ENCODE measurements at places on chromosomes 2 and 18.

DNA sequence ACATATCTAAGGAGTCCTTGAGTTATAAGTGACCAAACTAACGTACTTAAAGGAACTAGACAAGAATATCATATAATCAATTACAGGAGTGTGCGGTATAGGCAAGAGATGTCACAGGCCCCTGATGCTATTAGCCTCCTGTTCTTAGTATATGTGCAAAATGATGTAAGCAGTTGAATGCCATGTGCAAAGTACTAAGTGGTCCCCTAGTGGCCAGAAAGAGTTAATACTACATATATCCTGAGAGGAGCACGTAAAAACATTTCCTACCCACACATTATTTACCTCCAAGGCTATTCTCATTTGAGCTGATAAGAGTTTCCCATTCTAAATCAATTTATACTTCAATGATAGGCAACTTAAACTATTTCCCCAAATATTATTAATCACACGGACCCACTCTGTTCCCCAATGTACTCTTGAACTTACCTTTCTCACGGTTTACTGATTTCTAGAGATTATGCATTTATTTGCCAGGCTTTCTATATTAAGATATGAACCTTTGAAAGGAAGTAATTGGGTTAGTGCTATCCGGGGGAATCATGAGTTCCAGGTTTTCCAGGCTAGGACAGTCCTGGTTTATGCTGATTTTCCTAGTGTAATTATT lies 158.0 kb upstream of the KLHL14 start:
- no peak for DNase-seq

DNA sequence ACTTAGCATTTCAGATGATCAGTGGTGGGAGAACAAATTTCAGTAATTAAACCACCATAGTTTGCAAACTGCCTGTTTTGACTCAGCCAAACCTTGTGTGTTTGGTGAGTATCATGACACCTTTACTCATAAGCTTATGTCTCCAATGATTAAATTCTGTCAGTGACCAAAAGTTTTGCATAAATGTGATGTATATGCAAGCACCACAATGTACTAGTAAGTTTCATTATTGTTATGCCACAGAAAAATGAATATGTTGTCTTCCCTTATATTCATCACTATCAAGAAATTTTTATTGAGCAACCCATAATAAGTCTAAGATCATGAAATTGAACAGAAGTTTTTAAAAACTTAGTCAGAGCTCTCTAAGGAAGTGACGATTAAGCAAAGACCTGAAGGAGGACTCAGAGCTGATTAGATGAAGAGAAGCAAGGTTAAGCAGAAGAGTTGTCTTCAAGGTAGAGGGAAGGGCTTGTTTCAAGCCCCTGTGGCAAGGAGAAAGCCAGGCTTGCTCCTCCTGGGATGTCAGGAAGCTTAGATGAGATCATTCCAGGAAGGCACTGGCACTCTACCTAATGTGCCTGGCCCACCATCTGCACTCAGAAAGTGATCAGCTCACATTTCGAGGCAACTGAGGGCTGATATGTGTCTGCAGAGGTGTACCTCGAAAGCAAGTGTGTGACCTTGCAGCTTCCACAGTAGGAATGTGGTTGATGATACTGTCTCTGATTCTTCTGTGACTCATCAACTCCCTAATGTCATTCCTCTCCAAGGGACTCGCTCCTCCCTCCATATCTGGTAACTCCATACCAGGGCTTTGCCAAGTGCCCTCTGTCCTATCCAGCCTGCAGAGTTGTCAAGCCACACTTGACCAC lies 54.7 kb downstream of the KCTD18 start:
- no peak for DNase-seq

DNA sequence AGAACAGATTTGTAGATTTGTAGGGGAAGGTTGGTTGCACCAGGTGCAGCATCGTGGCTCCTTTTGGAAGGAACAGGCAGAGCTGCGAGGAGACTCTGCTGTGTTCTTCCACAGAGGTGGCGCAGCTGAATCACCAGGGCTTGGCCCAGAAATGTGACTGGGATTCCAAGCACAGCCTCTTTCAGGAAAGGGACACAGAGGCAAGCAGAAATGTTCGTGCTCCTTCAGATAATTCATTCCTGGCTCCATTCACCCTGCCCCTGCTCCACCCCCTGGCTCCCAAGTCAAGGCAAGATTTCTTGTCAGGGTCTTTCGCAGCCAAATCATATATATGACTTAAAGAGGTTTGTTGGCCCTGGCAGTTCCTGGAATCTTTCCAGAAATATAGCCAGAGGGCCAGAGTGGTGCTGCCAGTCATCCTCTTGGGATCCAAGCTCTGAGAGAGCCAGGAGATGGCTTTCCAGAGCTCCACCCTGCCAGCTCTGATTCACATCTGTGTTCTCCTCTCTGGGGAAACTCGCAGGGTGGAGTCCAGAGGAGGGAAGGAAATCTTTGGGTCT lies 203.9 kb upstream of the TANK start:
- no peak for DNase-seq

DNA sequence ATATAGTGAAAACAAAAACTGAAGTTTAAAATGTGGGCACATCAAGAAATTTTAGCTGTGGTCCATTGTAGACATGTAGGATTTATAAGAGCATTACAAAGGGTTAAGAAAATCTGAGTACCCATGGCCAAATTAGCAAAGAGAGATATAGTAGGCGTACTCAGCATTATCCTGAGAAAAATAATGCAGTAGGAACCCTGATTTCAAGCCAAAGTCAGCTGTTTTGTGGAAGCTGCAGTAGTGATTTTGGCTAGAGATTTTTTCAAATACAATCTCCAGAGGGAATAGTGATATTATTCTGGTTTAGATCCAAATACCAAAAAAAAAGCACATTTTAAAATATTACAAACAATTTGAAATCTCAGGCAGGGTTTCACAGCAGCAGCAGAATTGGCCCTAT lies 450.9 kb downstream of the FBXO15 start:
- no peak for DNase-seq

GRCh38 chr2:222835143-222835822 lies 25.6 kb upstream of the ACSL3 start:
- DNase-seq, result no peak

GRCh38 chr2:169112841-169113240 lies 43.5 kb downstream of the DHRS9 start:
- no peak for DNase-seq

GRCh38 chr2:227719641-227720040 lies 1.8 kb upstream of the SLC19A3 start:
- DNase-seq, result no peak

DNA sequence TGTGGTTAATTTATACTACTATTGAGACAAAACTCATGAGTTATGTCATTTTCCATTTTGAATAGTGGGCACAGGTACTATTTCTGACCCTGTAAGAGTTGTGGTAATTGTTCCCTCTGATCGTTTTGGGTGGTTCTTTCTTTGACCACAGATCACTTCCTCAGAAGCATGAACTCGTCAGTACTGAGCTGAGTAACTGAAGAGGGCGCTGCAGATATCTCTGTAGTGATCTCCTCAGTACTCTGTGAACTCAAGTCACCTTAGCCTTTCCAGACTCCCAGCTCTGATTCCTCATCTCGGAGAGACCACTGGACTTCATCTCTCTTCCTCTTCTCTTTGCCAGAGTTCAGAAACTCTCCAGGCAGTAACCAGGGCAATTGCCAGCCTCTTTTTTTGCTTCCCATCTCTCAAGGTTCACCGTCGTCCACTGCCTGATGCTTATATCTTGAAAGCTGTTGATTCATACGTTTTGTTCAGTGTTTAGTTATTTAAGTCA lies 9.4 kb upstream of the IL1RL1 start:
- DNase-seq, result no peak

GRCh38 chr2:144834363-144834762 lies 314.4 kb upstream of the ZEB2 start:
- no peak for DNase-seq

DNA sequence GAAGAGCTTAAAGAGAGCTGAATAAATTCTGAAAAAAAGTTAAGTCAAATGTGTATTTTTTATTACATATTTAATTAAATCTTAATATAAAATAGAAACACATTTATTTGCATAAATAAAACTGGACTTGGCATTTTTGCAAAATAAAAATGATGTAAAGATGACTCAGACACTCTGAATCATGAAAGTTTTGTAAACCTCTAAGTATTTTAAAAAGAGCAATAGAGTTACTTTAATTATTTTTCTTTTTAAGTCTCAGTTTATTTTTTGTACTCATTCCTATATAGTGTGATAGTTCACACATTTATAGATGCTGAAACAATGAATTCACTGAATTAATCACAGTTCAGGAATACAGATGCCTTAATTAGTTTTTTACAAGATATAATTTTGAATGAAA lies 109.9 kb upstream of the DTNA start:
- DNase-seq, result no peak

- DNase-seq, result no peak
Measured at GRCh38 chr2:185306119-185306518, 432.5 kb upstream of the FSIP2 start.

DNA sequence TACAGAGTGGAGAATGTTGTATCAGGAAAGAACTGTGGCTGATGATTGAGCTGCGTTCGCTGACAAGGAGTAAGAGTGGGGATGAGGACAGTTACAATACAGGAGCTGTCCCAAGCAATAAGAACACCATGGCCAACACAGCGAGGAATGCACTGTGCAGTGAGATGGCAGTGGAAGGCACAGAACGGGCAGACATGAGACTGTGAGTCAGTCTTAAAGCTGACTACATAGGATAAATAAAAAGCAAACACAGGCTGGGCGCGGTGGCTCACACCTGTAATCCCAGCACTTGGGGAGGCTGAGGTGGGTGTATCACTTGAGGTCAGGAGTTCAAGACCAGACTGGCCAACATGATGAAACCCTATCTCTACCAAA lies 89.8 kb downstream of the CABYR start:
- no peak for DNase-seq

GRCh38 chr2:186575302-186575701 lies 14.6 kb upstream of the ITGAV start:
- DNase-seq, result peak; percentile 97

GRCh38 chr2:72415241-72415661 lies 267.6 kb upstream of the CYP26B1 start:
- peak; percentile 62 for DNase-seq

- no peak for DNase-seq
Measured at GRCh38 chr2:28028025-28028424, 137.5 kb downstream of the BABAM2 start.

DNA sequence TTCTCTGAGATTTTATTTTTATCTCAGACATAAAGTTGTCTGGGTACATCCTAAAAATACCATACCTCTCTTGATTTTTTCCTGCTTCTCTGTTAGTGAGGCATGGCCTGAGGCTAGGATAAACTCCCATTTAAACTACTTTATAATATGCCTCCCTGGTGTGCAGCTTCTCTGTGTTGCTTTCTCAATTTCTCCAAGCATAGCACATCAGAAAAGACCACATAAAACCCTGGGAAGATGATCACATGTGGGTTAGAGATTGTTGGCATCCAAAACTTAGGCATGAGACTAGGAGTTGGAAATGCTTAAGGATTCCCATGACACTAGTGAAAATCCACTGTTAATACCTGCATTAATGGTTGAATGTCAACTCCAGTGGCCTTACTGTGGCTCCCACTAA lies 254.6 kb downstream of the RND3 start:
- no peak for DNase-seq

- DNase-seq, result no peak
Measured at GRCh38 chr2:68745006-68745405, 10.4 kb downstream of the ARHGAP25 start.

- DNase-seq, result no peak
Measured at GRCh38 chr18:74375999-74376398, 60.4 kb downstream of the C18orf63 start.

GRCh38 chr2:47155091-47155876 lies at the start of gene STPG4:
TSS of gene STPG4 (minus strand) at chr2:47155308. CDS start at chr2:47155251, 57 bp downstream.
- DNase-seq, result no peak

GRCh38 chr18:79733135-79733701 lies 53.6 kb downstream of the CTDP1 start:
- no peak for DNase-seq

DNA sequence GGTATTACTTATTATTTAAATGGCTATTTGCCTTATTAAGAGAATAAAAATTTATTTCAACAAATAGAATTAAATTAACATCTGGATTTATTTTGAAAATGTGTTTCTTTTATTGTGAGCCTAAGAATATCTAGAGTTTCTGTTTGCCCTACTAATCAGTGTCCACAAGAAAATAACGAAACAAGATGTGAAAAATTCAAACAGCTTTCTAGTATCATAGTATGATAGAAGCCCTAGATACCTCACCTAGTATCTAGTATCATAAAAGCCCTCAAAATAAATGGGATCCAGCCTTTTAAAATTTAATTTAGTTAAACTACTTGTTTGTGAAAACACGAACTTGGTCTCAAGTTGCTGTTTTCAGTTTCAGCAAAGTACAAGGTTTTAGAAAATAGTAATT lies 13.7 kb upstream of the SLC40A1 start:
- DNase-seq, result no peak

DNA sequence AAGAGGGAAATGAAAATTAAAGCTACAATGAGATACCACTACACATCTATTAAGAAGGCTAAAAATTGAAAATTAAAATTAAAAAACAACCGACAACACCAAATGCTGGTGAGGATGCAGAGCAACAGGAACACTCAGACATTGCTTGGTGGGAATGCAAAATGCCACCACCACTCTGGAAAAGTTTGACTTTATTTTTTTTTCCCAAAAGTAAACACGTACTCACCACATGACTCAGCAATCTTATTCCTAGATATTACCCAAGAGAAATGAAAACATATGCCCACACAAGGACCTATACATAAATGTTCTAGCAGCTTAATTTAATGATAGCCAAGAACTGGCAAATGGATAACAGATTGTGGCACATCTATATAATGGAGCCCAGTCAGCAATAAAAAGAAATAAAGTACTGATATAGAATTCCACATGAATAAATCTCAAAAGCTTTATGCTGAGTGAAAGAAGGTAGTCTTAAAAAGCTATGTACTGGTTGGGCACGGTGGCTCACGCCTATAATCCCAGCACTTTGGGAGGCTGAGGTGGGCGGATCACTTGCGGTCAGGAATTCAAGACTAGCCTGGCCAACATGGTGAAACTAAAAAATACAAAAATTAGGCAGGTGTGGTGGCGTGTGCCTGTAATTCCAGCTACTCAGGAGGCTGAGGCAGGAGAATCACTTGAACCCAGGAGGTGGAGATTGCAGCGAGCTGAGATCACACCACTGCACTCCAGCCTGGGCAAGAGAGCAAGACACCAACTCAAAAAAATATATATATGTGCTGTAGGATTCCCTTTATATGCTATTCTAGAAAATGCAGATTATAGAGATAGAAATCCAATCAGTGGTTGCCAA lies 4.2 kb upstream of the PROC start:
- DNase-seq, result peak; percentile 48

DNA sequence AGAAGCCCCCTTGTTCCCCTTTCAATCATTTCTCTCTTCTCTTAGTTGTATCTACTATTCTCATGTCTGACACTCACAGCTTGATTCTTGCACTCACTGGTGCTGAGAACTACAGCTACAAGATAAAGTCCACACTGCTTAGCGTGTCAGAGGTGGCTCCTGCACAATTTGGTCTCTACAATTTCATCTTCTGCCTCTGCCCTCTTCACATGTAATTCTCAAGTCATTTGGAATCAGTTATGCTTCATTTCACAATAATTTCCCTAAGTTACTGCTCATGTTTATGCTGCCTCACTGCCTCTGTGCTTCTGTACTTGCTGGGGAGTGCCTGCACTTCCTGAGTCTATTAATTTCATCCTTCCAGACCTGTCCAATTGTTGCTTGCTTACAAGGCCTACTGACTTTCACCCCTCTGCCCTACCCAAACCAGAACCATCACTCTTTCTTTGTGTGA lies 11.6 kb upstream of the NAB1 start:
- no peak for DNase-seq

- DNase-seq, result no peak
Measured at GRCh38 chr2:9754532-9754887, 88.8 kb upstream of the TAF1B start.

GRCh38 chr18:32219431-32220018 lies 29.7 kb downstream of the MEP1B start:
- DNase-seq, result no peak
